GM12892 (cell line): ENCODE measurements at places on chromosomes 3 and 15.

DNA sequence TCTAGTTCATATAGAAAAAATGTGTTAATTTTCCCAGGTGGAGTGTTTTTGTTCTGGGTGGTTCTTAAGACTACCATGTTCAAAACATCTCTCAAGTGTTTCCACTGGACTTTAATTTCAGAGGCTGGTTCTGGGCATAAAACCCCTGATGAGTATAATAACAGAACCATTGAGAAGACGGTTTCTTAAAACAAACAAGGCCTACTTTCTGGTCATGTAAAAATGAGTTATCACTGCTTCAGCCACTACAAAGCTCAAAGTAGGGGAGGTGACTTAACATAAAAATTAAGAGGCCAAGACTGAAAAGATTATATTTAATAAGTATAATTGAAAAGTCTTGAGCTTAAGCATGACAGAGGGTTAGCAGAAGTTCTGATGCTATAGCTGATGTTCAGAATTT, 33.8 kb downstream of the RYR3 start:
- DNase-seq, result no peak

- no peak for DNase-seq
These were observed 15.0 kb downstream of the FBLN2 start for GRCh38 chr3:13563911-13564310.

DNA sequence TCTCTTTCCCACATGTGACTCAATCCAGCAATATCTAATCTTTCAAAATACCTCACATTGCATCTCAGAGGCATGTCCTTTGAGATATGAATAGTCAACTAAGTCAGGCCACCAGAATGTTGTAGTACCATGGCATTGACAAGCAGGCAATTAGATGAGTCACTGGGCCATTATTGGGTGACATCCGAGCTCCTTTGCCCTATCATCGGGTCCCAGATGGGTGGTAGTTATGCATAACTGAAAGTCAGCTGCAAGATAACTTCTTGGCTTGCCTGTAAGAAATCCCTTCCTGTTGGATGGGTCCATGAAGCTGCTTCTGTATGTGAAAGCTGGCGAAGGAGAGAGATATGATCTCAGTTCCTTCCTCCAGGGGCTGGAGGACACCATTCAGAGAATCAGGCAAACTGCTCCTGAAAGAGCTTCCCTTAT, 32.8 kb downstream of the ARRDC4 start:
- DNase-seq, result no peak

GRCh38 chr3:137642831-137643230, 121.3 kb upstream of the SOX14 start:
- no peak for DNase-seq

DNA sequence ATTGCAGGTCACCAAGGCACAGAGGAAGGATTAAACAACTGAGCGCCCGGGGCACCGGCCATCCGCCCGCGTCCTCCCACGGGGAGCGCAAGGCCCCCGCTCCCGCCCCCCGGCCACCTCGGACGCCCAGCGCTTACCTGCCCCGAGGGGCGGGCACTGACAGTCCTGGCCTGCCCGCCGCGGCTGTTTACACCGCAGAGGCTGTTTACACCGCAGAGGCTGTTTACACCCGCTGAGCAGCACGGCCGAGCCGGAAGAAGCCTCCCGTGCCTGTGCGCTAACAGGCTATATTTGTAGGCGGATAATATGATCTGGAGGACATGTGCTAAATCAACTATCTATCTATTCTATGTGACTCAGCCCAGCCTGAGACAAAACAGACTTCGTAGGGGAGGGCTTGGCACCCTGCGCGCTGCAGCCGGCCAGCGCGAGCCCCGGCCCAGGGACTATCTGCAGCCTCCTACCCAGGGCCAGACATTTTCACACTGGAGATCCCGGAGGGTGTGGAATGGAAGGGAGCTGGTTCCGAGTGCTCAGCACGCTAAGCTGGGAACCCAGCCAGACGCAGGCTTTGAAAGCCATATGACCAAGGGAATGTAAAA, at the start of gene LRRC2:
Gene LRRC2, minus strand, starts transcription at position 263 of the 602 bp plus-strand sequence. CDS start 14,711 bp downstream, outside the sequence.
- DNase-seq, result no peak

DNA sequence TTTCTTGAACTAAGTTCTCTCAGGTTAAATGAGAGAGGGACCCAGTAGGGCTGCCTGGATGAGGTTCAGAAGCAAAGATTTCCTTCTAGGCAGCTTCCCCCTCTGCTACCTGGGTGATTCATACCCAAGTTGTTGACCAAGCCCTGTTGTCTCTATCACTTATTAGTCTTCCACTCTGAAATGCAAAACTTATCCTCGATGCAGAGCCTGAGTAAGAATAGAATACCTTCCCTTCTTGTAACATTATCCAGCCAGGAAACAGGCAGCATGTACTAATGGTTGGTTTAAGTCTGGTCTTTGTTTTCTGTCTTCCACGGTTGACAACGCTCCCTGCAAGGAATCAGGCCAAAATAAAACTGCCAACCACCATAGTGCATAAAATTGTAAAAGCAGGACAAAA, 377.3 kb downstream of the MECOM start:
- DNase-seq, result no peak

- no peak for DNase-seq
These were observed 527.9 kb upstream of the NAALADL2 start for GRCh38 chr3:174331095-174331800.

DNA sequence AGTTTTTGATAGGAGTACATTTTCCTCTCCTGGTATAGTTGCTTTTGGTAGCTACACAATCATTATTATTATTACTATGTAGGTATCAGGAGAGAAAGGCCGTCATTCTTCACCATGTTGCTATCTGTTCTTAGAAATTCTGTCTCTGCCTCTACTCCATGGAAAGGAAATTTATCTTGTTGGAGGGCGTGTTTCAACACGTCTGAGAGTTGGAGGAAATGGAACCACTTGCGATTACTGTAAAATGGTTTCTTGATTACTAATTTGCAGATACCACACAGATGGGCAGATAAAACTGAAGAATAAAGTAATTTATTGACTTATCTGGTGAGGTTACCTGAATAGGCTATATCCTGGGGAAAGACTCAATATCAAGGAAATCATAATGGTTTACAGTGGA, 488.4 kb downstream of the NR2F2 start:
- DNase-seq, result no peak

DNA sequence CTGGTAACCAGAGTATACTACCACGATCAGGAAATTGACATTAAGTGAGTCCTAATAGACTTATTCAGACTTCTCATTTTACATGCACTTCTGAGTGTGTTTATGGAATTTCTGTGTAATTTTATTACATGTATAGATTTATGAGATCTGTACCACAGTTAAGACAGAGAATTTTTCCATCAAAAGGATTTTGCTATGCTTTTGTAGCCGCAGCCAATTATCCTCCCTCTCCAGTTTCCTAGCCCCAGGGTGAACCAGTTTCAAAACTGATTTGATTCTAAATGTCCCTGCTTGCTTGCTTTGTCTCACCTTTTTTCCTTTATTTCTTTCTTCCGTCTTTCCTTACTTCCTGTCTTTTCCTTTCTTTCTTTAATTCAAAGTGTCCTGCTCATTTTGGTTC, 661.2 kb upstream of the BCHE start:
- no peak for DNase-seq

- DNase-seq, result no peak
These were observed 447.2 kb downstream of the SHQ1 start for GRCh38 chr3:72401005-72401545.

DNA sequence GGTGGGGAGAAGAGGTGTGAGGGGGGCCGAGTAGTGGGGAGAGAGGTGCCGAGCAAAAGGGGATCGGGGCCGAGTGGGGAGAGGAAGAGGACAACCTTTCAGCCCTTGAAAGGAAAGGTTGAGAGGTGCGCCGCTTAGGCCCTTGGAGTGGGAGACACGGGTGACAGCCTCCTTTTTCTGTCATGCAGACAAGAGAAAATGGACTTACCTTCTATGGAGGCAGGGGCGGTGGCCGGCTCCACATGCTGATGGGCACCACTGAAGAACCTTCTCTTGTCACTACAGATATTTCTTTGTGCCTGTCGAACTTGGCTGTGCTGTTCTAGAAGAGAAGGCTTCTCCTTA, 421 bp downstream of the KLHL18 start:
- DNase-seq, result no peak

DNA sequence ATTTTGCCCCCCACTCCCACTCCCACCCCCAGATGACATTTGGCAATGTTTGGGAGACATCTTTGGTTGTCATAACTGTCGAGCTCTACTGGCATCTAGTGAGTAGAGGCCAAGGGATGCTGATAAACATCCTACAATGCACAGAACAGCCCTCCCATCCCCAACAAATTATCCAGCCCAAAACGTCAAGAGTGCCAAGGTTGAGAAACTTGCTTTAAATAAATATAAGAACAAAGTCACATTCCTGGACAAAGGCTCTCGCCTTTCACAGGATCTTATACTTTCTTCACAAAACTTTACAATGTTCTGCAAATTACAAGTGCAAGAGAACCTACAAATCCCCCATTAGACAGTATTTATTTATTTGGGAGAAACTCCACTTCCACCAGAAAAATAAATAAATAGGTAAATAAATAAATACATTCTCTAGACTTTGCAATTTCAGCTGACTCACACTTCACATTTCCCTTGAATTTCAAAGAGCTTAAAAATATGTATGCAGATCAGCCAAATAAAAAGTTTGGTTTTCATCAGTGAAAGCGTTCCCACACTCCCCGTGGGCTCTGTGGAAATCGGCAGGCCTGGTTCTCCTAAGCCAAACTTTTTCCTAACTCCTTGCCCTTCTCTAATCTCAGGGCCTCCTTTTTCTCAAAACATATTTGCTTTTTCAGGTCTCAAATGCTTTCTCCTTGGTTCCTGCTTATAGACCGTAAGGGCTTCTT, 12.7 kb upstream of the CPA3 start:
- DNase-seq, result no peak

DNA sequence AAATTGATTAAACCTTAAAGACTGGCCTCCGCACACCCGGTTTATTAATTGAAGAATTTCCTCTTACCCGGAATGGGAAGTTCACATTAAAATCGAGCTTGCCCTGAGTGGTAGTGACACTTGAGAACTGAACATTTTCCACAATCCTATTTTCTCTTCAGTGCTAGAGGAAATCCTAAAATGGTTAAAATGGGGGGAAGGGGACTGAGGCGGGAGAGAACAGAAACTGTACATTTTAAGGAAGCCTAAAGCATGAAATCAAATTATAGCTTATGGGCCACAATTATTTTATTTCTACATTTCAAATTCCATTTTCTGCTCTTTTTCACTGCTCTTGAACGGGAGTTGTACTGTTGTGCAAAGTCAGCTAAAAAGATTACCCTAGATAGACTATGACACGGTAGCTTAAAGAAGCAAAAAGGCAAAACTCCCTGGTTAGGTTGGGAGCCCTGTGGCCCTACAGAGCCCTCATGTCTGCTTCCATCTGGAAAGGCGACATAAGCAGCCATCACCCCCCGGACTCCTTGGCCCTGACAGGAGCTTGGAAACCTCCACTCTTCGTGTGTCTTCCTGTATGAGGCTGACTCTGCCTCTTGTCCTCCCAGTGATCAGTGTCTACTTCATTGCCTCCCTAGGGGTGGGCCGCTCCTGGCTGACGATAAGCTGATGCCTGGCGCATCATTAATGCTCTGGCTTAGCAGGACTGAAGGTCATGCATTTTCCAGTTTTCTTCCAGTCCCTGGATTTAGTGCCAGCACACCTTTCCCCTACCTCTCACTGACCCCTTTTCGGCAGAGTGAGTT, 79.3 kb downstream of the EEFSEC start:
- no peak for DNase-seq
